ENCODE measurements at places on chromosomes 2 and 18. TPM values are rescaled to one million over a fixed set of nuclear protein-coding genes. Genes with fewer than 3 reads are reported as not detected.

CPS1 gene
- polyA plus RNA-seq = 4.8 TPM

COLEC12 gene
- 30.4 TPM for polyA plus RNA-seq

FBXO36 gene
- 7.1 TPM for polyA plus RNA-seq

FOXI3 gene
- polyA plus RNA-seq = 0.15 TPM
